ENCODE measurements at places on chromosomes 1 and 21. TPM values are rescaled to one million over a fixed set of nuclear protein-coding genes. Genes with fewer than 3 reads are reported as not detected.

Gene OR2L3
- not detected for total RNA-seq

DNA sequence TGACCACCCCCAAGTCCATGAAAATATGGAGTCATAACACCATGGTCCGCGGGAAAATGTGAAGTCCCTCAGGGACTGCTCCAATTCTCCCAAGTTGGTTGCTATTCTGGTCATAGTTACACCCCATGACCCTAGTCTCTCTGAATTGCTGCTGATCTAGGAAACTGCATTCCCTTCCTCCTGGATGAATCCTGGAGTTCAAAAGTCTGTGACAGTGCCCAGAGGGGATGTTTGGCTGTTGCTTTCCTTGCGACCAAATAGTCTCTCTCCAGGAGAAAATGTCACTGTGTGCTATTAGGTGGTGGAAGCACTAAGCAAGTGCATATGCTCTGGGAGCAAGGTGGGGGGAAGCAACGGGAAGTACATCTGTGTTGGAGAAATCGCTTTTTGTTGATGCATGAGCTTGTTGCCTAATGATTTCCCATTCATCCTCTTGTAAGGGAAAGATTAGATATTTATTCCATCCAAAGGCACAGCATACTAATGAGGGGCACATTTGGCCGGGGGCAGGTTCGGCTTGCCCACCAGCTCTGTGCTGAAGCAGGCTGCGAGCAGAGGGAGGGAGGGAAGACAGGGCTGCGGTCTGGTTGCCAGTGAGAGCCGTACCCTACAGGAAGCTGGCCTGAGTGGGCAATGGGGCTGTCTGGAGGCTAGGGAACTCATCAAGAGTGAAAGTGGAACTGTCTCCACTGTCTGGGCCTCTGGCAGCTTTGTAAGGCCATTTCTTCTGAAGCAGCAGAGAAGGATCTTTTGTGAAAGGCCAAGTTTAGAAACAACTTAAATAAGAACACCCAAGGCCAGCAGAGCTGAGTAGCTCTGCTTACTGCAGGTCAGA lies 27.2 kb downstream of the SYT6 start:
- no peak for DNase-seq
- no peaks in the 10 kb centered on the region for H3K4me1 ChIP-seq
- no peak overlapping the region for H3K27ac ChIP-seq
- no peaks in the 10 kb centered on the region for H3K27me3 ChIP-seq
- H3K36me3 ChIP-seq, result no peaks in the 10 kb centered on the region

GRCh38 chr1:202531472-202531811 lies 178.8 kb downstream of the SYT2 start:
- no peaks in the 10 kb centered on the region for H3K27me3 ChIP-seq
- DNase-seq, result no peak
- H3K4me3 ChIP-seq, result no peak overlapping the region
- H3K36me3 ChIP-seq, result no peaks in the 10 kb centered on the region
- no peak overlapping the region for H3K27ac ChIP-seq

DNA sequence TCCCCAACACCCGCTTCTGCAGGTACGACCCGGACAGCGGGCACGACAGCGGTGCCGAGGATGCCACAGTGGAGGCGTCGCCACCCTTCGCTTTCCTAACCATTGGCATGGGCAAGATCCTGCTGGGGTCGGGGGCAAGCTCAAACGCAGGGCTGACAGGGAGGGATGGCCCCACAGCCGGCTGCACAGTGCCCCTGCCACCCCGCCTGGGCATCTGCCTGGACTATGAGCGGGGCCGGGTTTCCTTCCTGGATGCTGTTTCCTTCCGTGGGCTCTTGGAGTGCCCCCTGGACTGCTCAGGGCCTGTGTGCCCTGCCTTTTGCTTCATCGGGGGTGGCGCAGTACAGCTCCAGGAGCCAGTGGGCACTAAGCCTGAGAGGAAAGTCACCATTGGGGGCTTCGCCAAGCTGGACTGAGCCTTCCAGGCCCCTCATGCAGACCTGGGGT lies 10.1 kb downstream of the TRIM46 start:
- H3K4me1 ChIP-seq, result no peaks in the 10 kb centered on the region
- no peak overlapping the region for H3K4me3 ChIP-seq
- no peak for DNase-seq
- no peak overlapping the region for H3K27ac ChIP-seq
- H3K27me3 ChIP-seq, result no peaks in the 10 kb centered on the region

DNA sequence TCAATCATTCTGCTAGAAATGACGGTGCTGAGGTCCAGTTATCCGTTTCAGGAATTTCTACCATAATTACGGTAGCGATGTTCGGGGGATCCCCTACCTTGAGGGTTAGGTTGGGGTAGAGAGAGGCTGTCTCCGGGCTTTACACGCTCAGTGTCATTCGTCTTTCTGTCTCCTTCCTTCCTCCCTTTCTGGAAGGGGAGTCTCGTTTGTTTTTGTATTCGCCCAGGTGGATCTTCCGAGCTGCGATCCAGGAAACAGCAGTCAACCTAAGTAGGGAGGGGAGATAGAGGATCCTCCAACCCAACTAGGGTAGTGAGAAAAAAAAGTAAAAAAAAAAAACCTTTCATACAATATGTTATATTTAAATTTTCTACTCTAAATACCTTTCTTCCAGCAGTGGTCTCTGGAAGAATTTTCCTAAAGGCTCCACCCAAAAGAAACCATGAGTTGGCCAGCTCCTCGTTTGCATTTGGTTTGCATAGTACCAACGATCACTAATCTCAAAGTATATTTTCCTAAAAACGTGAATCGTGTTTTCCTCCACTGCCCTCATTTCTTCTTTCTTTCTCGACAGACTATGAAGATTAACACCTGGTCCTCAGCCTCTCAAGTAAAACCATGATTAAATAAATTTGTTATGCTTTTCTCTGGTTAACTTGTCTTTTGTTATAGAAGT lies 611 bp upstream of the PIK3C2B start:
- no peaks in the 10 kb centered on the region for H3K36me3 ChIP-seq
- no peaks in the 10 kb centered on the region for H3K27me3 ChIP-seq
- peaks cover 46% of the 10 kb centered on the region for H3K4me1 ChIP-seq

DNA sequence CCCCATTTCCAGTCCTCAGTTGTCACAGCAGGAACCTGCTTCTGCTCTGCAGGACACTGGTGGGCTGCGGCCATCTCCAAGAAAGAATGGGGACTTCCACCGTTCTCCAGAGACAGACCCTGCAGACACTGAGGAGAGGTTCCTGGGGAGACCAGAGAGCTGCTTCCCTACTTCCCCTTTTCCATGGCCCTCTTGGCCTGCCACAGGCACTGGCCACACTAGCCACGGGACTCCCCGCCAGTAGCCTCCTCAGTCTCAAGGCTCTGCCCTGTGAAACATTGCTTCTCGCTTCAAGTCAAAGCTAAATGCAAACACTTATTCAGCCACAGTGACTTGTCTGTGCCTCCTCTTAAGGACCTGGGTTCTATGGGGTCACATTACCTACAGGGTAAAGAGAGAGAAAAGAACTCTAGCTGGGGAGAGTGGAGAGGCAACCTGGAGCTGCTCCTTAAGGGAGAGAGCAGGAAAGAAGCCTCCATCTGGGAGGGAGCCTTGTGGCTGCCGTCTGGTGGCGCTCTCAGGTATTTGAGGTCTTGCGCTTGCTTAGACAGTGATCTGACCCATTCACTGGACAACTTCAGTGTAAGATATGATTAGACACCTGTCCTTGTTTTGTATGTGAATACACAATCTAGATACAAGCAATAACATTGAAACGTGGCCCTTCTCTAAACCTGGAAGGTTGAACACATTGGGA lies 5.4 kb upstream of the SLAMF8 start:
- DNase-seq, result no peak
- H3K27me3 ChIP-seq, result no peaks in the 10 kb centered on the region
- H3K36me3 ChIP-seq, result no peaks in the 10 kb centered on the region
- H3K27ac ChIP-seq, result no peak overlapping the region
- H3K4me3 ChIP-seq, result no peak overlapping the region
- peaks cover 24% of the 10 kb centered on the region for H3K4me1 ChIP-seq

DNA sequence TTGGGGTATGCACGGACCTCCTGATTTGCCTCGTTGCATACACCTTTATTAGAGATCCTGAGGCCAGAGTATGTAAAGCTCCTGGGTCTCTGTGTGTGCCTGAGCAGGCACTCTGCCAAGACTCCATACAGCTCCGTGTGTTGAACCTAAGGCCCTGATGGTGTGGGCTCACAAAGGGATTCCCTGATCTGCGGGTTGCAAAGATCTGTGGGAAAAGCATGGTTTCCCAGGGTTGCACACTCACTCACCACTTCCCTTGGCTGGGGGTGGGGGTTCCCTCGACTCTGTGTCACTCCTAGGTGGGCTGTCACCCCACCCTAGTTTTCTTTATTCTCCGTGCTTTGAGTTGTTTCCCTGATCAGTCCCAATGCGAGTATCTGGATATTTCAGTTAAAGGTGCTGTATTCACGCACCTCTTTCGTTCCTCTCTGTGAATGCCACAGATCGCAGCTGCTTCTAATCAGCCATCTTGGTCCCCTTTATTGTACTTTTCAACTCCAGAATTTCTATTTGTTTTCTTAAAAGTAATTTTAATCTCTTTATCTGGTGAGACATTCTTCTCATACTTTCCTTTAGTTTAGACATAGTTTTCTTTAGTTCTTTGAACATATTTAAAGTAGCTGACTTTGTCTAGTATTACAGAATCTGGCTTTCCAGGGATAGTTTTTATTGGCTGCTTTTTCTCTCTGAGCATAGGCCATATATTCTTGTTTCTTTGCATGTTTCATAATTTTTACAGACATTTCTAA lies 39.0 kb upstream of the F3 start:
- H3K27ac ChIP-seq, result no peak overlapping the region
- H3K36me3 ChIP-seq, result peaks cover 3% of the 10 kb centered on the region
- no peaks in the 10 kb centered on the region for H3K4me1 ChIP-seq
- DNase-seq, result no peak

DNA sequence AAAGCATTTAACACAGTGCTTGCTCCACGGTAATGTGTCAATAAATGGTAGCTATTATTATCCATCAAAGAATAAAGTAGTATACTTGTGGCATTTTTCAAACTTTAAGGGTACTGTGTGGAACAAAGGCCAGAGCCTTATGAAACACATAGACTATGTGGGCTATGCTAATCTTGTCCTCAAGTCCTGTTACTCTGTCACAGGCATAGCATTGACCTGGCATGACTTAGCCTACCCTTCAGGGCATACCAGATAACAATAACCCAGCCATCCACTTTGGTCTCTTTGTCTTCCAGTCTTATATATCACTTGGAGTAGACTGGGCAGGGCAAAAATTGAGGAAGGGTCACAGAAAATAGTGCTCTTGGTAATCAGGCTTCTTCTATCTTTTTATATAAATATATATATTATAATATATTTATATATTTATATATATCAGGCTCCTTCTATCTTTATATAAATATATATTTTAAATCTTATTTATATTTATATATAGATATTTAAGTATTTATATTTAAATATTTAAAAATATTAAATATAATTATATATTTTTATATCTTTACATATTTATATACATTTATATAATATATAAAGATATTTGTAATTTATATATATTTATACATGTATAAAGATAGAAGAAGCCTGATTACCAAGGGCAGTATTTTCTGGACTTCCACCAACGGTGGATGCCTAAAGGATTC lies 66.1 kb upstream of the CNN3 start:
- peaks cover 11% of the 10 kb centered on the region for H3K4me1 ChIP-seq
- no peak overlapping the region for H3K27ac ChIP-seq
- H3K4me3 ChIP-seq, result no peak overlapping the region
- no peaks in the 10 kb centered on the region for H3K27me3 ChIP-seq

DNA sequence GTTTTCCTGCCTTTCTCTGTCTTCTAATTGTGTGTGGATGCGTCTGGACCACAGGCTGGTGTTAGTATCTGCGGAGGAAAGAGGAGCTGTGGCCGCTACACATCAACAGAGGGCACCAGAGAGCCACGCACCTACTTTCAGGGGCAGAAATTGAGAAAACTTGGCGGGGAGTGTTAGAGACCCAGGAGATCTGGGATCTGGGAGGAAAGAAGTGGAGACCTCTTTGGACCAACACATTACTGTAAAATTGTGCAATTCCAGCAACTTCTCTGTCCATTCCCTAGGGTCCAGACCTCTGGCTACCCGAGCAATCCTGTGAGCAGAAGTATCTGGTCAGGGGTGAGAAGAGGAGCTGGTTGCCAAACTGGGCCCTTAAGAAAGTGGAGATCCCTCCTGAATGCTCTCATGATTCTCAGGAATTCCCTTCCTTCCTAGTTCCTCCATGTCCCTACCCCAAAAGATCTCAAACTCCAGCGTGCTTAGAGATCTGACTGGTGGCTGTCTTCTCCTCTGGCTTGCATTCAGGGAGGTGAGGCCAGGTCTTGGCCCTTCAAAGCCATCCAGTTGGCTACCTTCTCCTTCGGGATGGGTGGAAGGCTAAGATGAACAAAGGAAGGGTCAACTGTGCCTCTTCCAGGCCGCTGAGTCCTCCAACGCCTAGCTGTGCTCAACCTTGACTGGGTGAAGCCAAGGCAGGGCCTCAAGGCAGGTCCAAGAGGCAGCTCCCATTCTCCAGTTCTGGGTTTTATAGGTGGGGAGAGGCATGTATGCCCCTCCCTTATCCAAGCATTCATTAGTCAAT lies 1.2 kb upstream of the KIRREL1 start:
- peaks cover 11% of the 10 kb centered on the region for H3K4me1 ChIP-seq
- H3K36me3 ChIP-seq, result no peaks in the 10 kb centered on the region
- H3K27me3 ChIP-seq, result peaks cover 40% of the 10 kb centered on the region
- DNase-seq, result peak; percentile 57
- H3K27ac ChIP-seq, result no peak overlapping the region

DNA sequence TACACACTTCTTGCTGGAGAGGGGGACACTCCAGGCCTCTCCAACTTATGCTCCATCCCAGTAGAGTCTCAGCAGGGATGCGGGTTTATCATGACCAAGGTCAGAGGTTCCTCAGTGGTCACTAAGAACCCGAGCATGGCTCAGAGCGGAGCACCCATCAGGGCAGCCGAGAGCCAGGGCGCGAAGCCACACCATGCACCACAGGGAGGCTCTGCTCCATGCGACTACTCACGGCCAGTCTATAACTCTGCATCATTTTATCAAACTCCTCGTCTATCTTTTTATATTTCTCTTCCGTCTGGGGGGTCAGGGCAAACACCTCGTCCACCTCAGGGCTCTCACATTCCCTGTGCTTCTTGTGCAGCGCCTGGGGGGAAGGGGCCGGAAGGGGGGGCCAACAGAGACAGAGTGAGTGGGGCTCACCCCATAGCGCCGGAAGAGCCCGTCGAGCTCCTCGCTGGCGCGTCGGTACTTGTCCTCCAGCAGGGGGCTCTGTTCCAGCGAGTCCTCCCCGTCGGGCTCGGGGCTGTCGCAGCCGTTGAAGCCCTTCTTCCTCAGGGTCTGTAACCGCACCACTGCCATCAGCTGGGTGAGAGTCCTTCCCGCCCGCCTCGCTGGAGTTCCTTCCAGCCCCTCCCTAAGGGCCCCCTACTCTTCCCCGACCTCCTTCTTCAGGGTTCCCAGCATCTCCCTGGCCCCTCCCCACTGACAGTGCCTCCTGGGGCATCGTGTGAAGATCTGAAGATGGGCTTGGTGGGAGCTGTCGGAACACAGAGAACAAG lies 20.0 kb downstream of the MEF2D start:
- peak overlapping the region; percentile 97 for H3K27ac ChIP-seq
- H3K4me3 ChIP-seq, result peak overlapping the region; percentile 62
- peak; percentile 83 for DNase-seq
- peaks cover 76% of the 10 kb centered on the region for H3K4me1 ChIP-seq

Gene CDCA8
- total RNA-seq, result 65.8 TPM

GRCh38 chr1:217456261-217456660 lies 174.6 kb downstream of the GPATCH2 start:
- H3K4me3 ChIP-seq, result no peak overlapping the region
- H3K27me3 ChIP-seq, result no peaks in the 10 kb centered on the region
- no peak for DNase-seq
- no peaks in the 10 kb centered on the region for H3K4me1 ChIP-seq
- H3K27ac ChIP-seq, result no peak overlapping the region
